ENCODE measurements at places on chromosomes 12 and 14. TPM values are rescaled to one million over a fixed set of nuclear protein-coding genes. Genes with fewer than 3 reads are reported as not detected.

DNA sequence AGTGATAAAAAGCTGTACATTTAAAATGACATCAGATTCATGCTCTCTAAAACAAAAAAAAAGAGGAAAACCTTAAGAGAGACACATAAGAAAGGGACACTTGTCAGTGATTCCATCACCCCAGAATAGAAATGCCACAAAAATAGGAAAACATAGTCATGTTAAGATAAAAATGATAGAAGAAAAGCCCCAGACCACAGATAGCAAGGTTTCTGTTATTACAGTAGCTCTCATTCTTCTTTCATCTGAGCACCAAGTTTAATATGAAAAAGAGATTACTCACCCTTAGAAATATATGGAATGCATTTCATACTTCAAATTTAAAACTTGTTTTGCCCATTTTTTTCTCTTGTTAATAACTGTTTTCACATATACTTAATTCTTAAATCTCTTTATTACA lies 217.2 kb downstream of the EGLN3 start:
- DNase-seq = no peak

Gene GPR135
- total RNA-seq = 7.4 TPM

GRCh38 chr14:74065746-74066575 lies 18.3 kb downstream of the ALDH6A1 start:
- DNase-seq = no peak

Gene TSPAN8
- total RNA-seq = 1.4 TPM

Gene SRRM4
- total RNA-seq = 0.88 TPM

GRCh38 chr12:26226122-26226521 lies 30.7 kb downstream of the SSPN start:
- DNase-seq = no peak

- no peak for DNase-seq
Measured at GRCh38 chr12:69935651-69936100, 110.6 kb downstream of the MYRFL start.

DNA sequence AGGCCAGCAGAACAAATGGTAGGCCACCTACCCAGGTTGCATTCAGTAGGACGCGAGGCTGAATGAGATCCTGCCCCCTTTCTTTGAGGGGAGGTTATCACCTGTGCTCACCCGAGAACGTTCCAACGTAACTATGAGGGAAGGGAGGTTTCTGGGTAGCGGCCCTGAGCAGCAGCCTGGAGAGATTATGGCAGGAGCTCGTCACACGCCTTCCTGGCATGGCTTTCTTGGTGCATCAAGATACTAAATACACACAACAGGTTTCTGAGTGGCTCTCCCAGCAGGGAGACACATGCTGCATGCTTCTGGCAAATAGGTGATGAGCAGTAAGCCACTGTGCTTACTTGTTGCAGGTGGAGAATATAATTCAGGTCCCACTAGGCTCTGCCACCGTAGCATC lies 147.7 kb downstream of the CALM1 start:
- DNase-seq = no peak

- DNase-seq = no peak
Measured at GRCh38 chr12:72535212-72535990, 263.2 kb downstream of the TRHDE start.

GRCh38 chr12:91973813-91974212 lies 171.8 kb downstream of the BTG1 start:
- DNase-seq = no peak

Gene RTL1
- total RNA-seq = not detected

DNA sequence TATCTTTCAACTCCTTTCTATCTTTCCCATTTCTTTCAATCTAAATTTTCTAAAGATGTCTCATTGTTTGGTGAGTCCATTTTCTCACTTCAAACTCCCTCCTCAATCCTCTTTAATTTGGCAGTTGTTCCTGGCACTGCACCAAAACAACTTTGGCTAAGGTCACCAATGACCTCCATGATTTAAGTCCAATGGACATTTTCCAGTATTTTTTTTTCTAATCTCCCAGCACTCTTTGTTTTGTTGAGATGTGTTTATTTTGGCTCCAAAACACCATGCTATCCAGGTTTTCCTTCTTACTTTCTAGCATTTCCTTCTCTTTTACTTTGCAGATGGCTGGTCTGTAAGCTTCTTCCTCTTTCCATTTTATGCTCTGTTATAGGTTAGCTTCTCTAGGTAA lies 42.5 kb upstream of the OTOGL start:
- DNase-seq = no peak

Gene TEX52
- not detected for total RNA-seq

GRCh38 chr14:38716926-38717325 lies 386.1 kb downstream of the SEC23A start:
- DNase-seq = no peak
